Naive thymus-derived CD8-positive, alpha-beta T cell (primary cell): ENCODE measurements at places on chromosomes 11 and 22.

GRCh38 chr22:38923463-38924346 is 33.7 kb upstream of the APOBEC3A start:
- DNase-seq: no peak

GRCh38 chr11:28209906-28210305 is 101.7 kb downstream of the METTL15 start:
- no peak for DNase-seq

DNA sequence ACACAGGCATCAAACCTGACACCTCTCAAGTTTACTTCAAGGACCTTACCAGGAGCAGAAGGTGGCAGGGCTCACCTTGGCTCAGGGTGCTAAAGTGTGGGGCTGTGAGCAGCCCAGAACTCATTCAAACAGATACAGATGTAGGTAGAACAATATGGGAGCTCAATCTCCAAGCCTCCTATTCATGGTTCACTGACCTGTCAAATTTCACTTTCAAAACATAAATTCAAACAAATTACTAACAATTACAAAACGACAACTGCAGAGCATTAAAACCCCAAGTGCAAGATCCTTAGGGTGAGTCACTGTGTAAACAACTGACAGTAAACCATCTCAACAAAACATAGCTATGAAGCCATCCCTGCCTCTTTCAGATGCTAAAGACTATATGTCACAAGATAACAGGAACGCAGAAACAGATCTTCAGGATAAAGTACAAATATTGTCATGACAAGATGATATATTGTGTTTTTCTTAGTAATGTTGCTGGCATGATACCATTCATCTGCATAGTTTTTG is 303.5 kb upstream of the ANO3 start:
- DNase-seq: no peak

DNA sequence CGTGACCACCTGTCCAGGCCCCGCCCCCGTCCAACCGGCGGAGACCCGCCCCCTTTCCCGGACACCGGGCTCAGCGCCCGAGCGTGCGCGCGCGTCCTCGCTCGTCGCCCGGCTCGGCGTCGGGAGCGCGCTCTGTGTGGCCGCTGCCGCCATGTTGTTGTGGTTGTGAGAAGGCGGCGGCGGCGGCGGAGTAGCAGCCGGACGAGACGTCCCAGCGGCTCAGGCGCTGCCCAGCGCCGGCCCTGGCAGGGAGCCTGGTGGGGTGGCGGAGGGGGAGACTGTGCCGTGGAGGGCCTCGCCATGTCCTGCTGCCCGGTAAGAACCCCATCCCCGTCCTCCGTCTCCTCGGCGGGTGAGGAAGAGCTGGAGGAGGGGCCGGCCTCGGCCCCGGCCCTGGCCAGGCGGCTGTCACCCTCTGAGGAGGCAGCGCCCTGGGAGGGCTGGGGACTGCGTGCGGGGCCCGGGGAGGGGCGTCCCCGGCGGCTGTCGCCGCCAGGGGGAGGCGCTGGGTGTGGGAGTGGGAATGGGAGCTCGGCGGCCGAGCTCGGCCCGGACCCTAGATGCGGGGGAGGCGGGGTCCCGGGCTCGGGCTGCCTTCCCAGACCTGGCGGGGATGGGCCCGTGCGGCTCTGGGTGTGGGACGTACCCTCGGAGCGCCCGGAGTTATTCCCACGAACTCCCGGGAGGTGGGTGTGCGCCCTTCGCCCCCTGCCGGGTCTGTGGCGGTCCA is at the start of gene MTMR3:
Gene MTMR3 (plus strand): TSS at position 130 of the 730 bp plus-strand sequence. CDS start 87,886 bp downstream, outside the sequence.
- peak; percentile 89 for DNase-seq

GRCh38 chr11:8601376-8602133 is 7.5 kb upstream of the STK33 start:
- DNase-seq: no peak

DNA sequence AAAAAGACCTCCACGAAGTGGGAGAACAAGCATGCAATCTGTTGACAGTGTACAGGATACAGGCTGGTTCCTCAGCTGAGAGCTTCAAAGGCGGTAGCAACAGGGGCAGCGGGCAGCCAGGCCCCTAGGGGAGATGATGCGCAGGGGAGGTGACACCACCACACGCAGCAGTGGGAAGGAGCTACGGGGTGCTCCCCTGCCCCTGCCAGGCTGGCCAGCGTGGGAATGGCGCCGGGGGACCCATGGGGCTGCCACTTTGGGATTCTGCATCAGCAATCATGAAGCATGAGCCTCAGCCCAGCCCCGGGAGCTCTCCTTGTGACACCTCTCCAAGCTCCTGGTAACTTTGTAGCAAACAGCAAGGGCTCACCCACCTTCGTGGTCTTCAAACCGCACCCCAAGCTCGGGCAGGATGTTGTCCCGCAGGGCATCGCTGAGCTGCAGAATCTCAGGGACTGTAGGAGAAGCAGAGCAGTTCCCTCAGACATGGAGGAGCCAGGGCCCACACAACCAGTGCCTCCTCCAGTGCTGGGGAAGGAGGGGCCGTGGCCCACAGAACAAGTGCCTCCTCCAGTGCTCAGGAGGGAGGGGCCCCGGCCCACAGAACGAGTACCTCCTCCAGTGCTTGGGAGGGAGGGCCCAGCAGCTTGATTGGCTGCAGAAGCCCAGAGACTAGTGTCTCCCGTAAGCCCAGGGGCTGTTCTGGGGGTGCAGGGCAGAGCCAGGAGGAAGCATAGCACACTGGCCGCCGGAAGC is 14.6 kb upstream of the NAP1L4 start:
- peak; percentile 80 for DNase-seq
